ENCODE measurements at places on chromosomes 5 and 9.

- no peak for DNase-seq
Measured at GRCh38 chr5:34621277-34622097, 34.6 kb upstream of the RAI14 start.

- no peak for DNase-seq
Measured at GRCh38 chr9:89724659-89725058, 119.8 kb downstream of the GADD45G start.

DNA sequence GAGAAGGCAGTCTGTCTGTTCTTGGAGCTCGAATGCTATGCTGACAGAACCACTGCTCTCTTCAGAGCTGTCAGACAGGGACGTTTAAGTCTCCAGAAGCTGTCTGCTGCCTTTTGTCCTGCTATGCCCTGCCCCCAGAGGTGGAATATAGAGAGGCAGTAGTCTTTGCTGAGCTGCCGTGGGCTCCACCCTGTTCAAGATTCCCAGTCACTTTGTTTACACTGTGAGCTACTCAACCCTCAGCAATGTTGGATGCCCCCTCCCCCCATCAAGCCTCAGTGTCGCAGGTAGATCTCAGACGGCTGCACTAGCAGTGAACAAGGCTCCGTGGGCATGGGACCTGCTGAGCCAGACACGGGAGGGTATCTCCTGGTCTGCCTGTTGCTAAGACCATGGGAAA is 344.2 kb downstream of the TMEM161B start:
- no peak for DNase-seq

DNA sequence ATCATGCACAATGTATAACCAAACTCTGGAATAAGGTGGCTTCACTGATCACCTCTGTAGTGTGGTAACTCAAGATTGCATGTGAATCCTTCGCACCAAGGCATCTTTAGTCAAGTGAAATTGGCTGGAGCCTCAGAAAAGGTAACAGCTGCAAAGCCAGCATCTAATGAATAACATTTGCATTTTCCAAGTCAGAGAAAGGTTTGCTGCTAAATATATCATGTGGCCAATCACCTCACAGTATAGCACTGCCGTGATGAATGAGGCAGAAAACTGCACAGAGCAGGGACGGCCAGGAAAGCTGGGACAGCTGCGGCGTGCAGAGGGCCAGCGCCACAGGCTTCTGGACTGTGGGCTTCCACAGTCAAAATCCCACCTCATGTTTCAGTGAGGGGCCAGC is 18.5 kb downstream of the MRPS27 start:
- DNase-seq, result no peak

- no peak for DNase-seq
Measured at GRCh38 chr5:91069364-91069763, 313.8 kb downstream of the ARRDC3 start.

DNA sequence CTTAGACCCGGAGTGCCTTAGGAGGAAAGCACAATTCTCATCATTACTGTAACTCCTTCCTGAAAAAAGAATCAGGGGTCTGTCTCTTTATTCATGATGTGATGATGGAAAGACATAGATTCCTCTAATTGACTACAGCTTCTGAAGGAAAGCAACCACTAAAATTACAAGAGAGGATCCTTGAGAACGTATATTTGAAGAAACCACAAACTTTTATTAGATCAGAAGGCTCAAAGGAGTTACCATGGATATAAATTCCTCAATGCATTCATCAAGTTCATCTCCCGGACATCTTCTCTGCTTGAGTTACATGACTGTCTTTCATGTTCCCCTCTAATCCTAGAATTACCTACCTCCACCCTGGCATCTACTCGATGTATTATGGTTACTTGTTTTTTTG is 104.1 kb upstream of the PAPPA start:
- no peak for DNase-seq

DNA sequence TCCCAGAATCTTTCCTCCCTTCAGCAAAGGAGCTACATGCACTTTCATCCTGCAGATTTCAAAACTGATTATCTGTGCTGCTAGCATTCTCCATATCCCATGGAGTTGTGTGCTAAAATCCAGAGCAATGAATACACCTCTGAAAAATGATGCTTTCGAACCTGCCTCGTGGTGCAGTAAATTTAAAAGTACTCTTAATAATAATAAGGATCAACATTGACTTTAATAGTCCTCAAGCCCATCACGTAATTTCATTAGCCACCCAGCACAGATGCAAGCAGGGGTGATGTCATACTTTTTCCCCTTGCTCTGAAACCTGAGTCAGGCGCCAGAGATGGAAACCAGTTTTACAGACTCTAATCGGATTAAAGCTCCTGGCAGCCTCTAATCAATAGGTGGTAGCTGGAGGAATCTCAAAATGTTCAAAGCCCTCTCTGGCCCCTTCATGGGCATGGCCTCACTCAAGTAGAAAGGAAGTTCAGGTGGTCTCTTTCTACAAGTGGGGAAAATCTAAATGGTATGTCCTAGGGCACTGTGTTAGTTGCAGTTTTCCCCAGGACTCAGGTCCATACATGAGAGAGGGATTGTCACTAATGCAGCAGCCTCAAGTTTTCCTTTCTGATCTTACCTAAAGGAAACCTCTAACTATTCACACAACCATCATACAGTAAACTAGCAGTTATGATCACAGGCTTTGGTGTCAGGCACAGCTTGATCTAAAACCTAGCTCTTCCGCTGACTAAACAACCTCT is 221.6 kb upstream of the SLC30A5 start:
- no peak for DNase-seq

DNA sequence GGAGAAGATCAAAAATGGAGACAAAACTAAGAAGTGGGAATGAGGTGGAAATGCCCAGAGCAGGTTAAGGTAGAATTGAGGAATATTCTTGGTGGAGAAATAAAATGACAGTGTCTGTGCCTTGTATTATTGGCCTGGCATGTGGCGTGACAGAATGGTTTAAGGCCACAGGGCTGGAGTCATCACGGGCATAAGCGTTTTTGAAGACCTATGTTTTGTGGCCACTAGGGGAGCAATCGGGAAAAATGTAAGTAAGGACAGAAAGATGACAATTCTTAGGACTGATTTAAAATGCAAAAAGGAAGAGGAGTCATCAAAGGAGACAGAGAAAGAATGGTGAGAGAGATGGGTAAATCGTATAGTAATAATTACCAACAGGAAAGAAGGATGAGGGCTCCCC is 72.2 kb upstream of the EPB41L4A start:
- no peak for DNase-seq

DNA sequence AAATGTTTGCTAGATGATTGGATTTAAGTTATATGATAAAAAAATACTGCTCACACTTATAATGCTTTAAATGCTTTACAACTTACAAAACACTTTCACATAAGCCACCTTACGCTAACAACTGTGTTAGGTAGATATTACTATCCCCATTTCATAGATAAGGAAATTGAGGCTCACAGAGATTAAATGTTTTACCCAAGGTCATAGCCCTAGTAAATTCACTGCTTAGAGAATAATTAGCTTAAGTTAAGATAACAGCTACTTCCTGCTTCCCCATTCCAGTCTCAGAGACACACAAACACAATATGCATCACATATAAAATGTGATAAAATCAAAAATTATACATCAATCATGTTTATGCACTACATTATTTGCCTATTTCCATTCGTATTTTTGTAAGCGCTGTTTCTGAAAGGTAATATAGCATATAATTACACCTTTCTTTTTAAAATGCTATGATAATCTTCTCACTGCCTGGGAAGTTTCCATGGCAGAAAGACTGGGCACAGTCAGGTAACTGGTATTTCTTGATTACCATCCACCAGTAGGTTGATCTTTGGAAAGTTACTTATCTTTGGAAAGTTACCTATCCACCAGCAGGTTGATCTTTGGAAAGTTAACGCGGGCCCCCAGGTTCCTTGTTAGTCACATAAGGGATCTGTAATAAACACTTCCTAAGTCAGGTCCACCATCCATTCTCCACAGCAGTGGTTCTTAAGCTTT is 101.1 kb downstream of the NFIB start:
- DNase-seq, result no peak

DNA sequence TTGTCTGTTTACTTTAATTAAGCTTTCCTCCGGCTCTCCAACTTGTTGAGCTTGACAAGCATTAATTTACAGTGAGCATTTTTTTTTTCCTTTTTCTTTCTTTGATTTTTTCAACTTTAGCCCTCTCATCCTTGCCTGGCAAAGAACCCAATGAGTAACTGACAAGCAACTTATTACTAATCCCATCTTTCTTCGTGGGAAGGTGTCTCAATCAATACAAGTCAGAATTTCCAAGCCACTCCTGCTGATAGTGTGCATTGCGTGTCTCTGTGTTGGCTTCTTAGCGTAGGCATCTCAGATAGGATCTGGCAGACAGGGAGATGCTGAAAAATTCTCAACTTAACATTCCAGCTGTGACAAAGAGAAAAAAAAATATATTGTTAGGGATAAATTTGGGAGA is 527.7 kb upstream of the WWC1 start:
- no peak for DNase-seq

DNA sequence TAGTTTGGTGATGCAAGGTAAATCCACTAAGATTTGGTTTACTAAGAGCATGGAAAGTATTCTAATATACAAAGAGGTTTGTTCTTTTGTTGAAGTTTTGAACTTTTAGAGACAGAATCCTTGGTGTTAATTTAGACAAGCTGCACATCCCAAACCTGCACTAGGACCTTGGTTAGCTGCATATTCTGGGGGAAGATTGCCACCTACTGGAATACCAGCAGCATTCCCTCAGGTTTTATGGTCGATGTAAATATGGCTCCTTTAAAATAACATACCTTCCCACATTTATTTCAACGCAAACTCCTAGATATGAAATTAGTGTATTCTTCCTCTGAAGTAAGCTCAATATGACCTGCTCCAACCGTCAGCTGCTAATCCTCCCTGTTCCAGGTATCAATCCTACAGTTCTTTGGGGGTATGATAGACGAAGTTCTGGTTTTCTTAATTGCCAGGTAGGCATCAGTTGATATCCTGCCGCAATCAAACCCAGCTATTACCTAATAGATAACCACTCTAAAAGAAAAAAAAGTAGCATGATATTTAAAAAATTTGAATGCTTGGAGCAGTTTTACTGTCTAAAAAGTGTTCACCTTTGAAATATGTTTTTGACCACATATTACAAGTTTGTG is 624.1 kb downstream of the ISL1 start:
- no peak for DNase-seq

GRCh38 chr5:132204371-132205135 is 23.1 kb downstream of the P4HA2 start:
- DNase-seq, result no peak

DNA sequence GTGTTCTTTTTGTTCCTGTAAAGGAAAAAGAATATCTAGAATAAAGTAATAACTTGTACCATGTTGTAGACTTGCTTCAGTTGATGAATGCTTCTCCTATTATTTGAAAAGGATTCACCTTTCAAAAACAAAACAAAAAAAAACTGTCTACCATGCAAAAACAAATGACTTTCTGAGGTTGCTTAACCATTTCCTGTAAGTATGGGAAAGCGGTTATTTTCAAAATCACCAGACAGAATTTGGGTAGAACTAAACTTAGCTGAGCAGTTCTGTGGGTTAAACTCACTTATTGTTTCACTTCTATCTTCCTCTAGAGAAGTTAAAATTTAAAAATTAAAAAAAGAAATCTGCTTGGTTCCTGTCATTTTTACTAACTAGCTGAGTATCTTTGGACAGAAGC is 25.2 kb downstream of the LNPEP start:
- no peak for DNase-seq

DNA sequence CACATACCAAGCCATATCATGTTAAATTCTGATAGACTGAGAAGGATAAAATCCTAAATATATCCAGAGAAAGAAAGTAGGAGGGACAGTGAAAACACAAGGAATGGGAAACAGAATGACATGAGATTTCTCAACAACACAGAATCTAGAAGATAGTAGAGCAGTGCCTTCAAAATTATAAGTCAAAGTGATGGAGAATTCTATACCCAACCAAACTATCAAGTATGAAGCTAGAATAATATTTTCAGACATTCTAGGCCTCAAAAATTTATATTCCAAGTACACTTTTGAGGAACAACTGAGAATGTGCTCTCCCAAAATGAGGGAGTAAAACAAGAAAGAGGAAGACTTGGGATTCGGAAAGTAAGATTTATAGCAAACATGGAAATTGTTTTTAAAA is 10.9 kb upstream of the TTLL11 start:
- no peak for DNase-seq

DNA sequence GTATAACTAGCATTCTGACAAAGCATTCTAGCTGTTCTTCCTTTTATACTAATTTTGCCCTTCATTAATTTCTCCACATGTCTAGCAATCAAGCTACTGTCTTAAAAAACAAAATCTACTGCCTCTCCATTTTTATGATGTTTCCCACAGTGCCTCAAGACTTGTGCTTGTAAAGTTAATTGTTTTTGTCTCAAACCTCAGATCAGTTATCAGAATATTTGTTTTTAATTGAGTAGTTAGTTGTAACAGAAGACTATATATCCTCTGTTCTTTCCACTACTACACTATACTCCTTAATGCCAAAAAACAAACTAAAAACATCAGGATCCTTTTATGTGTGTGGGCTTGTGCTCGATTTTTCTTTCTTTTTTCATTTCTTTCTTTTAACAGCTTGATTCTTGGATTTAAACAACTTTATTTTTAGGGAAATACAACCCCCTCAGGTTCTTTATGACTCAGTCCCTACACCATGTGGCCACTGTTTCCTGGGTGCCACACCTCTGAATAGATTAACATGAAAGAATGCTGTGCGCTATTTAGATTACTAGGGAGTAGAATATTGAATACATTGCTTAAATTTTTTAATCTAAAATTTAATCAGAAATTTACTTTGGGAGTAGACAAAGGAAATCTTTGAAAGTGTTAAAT is 1.2 kb downstream of the ASPN start:
- DNase-seq, result no peak

DNA sequence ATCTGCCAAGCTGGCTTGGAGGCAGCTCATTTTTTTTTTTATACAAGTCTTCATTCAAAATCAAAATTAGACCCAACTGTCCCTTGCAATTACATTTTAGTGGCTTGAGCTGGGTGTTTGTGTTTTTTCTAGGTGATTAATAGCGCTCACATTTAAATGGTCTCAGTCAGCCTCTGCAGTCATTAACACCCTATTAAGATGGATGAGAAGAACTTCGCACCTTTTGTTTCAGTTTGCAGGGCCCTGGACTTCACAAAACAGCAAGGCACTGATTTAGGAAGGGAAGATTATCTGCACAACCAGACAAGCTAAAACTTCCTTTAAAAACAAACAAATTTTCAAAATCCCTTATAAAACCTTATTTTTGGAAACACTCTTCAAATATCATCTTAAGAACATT is 374.8 kb downstream of the EFNA5 start:
- no peak for DNase-seq

DNA sequence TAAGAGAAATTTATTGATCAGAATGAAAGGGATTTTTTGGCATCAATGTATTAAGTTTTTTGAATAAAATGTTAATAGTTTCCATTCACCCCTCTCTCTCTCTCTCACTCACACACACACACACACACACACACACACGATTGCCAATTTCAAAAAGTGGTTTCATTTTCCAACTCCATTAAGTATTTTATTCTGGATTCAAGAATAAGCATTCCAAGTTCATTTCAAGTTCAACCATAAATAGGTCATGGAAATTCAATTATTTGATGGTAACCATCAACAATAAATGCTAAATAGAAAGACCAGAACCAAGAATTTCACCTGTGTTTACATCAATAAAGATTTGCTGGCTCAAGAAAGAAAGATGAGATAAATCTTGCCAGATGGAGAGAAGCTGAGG is 171.6 kb downstream of the ADAMTS12 start:
- no peak for DNase-seq

All from body of pancreas (tissue), 4 donors.